ENCODE measurements at places on chromosomes 7 and 10. TPM values are rescaled to one million over a fixed set of nuclear protein-coding genes. Genes with fewer than 3 reads are reported as not detected.

DNA sequence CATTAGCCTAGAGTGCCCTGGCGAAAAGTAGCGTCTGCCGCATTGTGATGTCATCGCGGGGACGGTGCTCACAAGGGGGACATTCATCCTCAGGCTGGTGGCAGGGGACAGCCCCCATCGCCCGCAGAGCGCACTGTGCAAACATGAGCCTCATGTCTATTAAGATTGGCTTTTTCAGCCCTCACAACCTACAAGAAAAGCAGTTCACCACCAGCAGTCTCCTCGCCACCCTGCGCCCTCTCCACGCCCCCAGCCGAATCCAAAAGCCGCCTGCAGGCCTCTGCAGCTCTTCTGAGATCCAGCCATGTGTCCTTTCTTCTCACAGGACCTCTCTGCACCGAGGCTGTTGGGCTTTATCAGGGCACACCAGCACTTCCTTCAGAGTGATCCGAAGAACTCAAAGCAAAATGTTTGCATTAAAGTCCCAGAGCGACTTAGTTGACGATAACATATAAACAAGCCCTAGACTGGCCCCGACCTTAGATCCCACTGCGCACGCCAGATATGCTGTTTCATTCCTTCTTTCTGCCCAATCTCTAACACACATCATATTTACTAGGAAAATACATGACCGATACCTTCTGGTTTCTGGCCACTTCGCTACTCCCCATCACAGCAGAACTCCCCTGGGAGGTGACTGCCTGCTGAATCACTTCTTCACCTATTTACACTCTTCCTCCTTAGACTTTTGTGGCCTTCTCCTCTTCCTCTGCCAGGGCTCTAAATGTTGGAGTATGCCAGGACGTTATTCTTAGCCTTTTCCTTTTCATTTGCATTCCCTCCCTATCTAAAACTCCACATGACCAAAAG is 206.0 kb upstream of the SH2B2 start:
- H3K27me3 ChIP-seq = no peaks in the 10 kb centered on the region
- no peak overlapping the region for H3K27ac ChIP-seq
- peaks cover 50% of the 10 kb centered on the region for H3K4me1 ChIP-seq
- H3K36me3 ChIP-seq = no peaks in the 10 kb centered on the region

DNA sequence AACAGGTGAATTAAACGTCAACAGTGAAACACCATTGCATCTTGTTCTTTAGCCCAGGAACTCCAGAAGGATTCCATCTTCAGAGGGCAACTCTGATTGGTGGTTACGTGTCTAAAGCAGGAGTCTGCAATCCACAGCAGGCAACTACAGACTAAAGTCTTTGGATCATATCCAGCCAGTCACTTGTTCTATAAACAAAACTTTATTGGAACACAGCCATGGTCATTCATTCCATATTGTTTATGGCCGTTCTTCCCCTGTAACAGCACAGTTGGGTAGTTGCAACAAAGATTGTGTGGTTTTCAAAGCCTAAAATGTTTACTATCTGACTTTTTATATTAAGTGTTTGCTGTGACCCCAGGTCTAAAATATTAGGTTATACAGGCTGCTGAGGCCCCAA is 94.7 kb upstream of the IMMP2L start:
- no peaks in the 10 kb centered on the region for H3K27me3 ChIP-seq
- H3K36me3 ChIP-seq = no peaks in the 10 kb centered on the region
- H3K4me3 ChIP-seq = no peak overlapping the region
- H3K4me1 ChIP-seq = no peaks in the 10 kb centered on the region
- no peak overlapping the region for H3K27ac ChIP-seq

GRCh38 chr7:86202833-86203232 is 440.9 kb upstream of the GRM3 start:
- H3K4me3 ChIP-seq = no peak overlapping the region
- no peaks in the 10 kb centered on the region for H3K27me3 ChIP-seq
- DNase-seq = no peak
- H3K36me3 ChIP-seq = no peaks in the 10 kb centered on the region
- no peak overlapping the region for H3K27ac ChIP-seq
- no peaks in the 10 kb centered on the region for H3K4me1 ChIP-seq

DNA sequence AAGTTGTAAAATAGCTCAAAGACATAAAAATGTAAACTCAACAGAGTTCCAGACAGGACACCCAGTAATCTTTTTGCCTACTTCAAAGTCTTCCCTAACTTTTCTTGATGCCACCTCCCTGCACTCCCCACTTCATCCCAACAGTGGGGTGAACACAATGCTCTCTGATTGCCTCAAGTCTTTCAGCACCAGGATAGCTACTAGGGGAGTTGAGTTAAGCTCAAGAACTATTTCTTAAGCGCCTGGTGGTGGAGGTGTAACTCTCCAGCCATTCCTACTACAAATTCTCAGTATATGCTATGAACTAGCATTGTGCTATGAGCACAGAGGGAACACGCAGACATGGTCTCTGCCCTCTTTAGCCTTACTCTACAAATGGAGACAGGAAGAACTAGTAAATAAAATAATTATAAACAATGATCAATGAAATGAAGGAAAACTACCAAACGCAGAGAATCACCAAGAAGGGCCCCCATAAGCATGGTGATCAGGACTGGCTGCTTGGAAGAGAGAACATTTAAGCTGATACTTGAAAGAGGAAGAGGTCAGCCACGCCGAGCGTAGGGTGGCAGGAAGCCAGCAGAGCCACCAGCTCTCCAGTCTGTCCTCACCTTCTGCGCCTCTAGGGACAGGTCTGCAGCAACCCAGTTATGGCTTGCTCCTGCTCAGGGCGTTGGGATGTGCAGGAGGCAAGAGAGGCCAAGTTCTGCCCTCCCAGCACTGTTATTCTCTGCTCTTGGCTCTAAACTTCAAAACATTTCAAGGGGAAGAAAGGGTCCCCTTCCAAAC is 16.7 kb upstream of the FRA10AC1 start:
- no peaks in the 10 kb centered on the region for H3K4me1 ChIP-seq
- no peak overlapping the region for H3K4me3 ChIP-seq
- no peaks in the 10 kb centered on the region for H3K27me3 ChIP-seq

DNA sequence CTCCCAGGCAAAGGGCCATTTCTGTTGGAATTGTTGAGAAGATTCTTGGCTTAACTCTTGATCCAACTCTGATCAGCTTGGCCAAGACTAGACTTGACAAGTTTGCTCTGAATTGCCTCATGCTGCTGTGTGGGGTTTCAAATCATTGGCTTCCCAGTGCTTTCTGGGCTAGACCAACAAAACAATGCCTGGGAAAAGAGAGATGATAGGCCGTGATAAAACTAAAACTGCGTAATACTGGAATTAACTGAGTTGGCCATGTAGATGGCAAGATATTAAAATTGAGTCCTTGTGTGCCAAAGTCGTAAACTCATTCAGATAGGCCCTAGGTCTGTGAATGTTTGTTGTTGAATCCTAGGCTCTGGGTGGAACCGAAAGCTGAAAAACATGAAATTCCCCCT is 222.6 kb downstream of the MGMT start:
- DNase-seq = no peak
- no peaks in the 10 kb centered on the region for H3K36me3 ChIP-seq
- H3K27me3 ChIP-seq = no peaks in the 10 kb centered on the region
- H3K4me3 ChIP-seq = no peak overlapping the region
- no peaks in the 10 kb centered on the region for H3K4me1 ChIP-seq

DNA sequence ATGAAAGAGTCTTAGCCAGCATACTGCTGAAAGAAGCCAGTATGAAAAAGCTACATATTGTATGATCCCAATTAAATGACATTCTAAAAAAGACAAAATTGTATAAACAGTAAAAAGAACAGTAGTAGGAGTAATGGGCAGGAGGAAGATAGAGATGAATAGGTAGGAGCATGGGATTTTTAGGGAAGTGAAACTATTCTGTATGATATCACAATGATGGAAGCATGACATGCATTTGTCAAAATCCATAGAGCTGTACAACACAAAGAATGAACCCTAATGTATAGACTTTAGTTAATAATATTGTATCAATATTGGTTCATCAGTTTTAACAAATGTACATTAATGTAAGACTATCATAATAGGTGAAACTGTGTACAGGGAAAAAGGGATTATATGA is 147.9 kb downstream of the IMMP2L start:
- H3K4me3 ChIP-seq = no peak overlapping the region
- no peaks in the 10 kb centered on the region for H3K36me3 ChIP-seq
- DNase-seq = no peak
- H3K27ac ChIP-seq = no peak overlapping the region
- H3K27me3 ChIP-seq = no peaks in the 10 kb centered on the region

- H3K27me3 ChIP-seq = no peaks in the 10 kb centered on the region
- DNase-seq = no peak
- H3K4me3 ChIP-seq = no peak overlapping the region
- peaks cover 19% of the 10 kb centered on the region for H3K4me1 ChIP-seq
- no peaks in the 10 kb centered on the region for H3K36me3 ChIP-seq
- H3K27ac ChIP-seq = no peak overlapping the region
These were observed 114.8 kb downstream of the FAM53B start for GRCh38 chr10:124629415-124629814.

DNA sequence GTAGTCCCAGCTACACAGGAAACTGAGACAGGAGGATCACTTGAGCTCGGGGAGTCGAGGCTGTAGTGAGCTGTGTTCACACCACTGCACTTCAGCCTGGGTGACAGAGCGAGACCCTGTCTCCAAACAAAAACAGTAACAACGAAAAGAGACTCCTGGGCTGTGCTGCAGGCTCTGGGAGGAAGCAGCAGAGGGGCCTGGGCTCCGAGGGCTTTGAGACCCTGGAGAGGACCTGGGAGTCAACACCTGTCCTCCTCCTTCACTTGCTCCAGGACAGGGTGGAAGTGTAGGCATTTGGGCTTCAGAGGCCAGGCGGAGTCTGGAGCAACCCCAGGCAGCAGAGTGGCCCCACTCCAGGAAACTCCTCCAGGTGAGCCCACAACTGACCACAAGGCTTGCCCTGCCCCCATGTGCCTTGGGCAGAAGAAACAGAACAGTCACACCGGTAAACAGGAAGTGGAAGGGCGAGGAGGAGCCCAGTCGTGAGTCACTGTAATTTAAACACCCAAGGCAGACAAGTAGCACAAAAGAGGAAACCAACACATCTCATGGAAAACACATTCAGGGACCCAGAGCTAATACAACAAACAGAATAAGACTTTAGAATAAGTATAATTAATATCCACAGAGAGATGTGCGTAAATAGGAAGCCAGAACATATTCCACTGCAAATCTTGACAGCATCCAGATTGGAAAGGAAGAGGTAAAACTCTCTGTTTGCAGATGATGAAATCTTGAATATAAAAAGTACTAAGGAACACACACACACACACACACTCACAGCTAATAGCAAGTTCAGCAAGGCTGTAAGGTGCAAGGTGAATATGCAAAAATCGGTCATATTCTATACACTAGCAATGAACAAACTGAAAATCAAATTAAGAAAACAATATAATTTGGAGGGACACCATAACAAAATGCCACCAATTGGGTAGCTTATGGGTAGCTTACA is 20.5 kb upstream of the RASGEF1A start:
- H3K4me1 ChIP-seq = peaks cover 20% of the 10 kb centered on the region
- peak; percentile 66 for DNase-seq
- H3K36me3 ChIP-seq = no peaks in the 10 kb centered on the region

- no peak overlapping the region for H3K4me3 ChIP-seq
- DNase-seq = no peak
- H3K36me3 ChIP-seq = no peaks in the 10 kb centered on the region
- no peaks in the 10 kb centered on the region for H3K27me3 ChIP-seq
- peaks cover 7% of the 10 kb centered on the region for H3K4me1 ChIP-seq
These were observed 26.1 kb downstream of the HACD1 start for GRCh38 chr10:17590969-17591645.

- no peaks in the 10 kb centered on the region for H3K36me3 ChIP-seq
- H3K4me3 ChIP-seq = peak overlapping the region; percentile 91
- no peaks in the 10 kb centered on the region for H3K27me3 ChIP-seq
- peaks cover 8% of the 10 kb centered on the region for H3K4me1 ChIP-seq
These were observed 1.6 kb downstream of the KLHDC10 start for GRCh38 chr7:130071701-130072622.

- H3K27ac ChIP-seq = no peak overlapping the region
- no peak overlapping the region for H3K4me3 ChIP-seq
- H3K36me3 ChIP-seq = no peaks in the 10 kb centered on the region
- H3K4me1 ChIP-seq = no peaks in the 10 kb centered on the region
- no peaks in the 10 kb centered on the region for H3K27me3 ChIP-seq
- DNase-seq = no peak
These were observed 23.6 kb downstream of the CFAP46 start for GRCh38 chr10:132918617-132919373.

- H3K27me3 ChIP-seq = no peaks in the 10 kb centered on the region
- no peaks in the 10 kb centered on the region for H3K36me3 ChIP-seq
- H3K4me1 ChIP-seq = peaks cover 56% of the 10 kb centered on the region
These were observed 59.3 kb upstream of the IGFBP3 start for GRCh38 chr7:45980181-45980905.

- no peak overlapping the region for H3K27ac ChIP-seq
- no peaks in the 10 kb centered on the region for H3K27me3 ChIP-seq
- no peaks in the 10 kb centered on the region for H3K36me3 ChIP-seq
- H3K4me3 ChIP-seq = no peak overlapping the region
These were observed 119.6 kb downstream of the KLF6 start for GRCh38 chr10:3665316-3665908.

DNA sequence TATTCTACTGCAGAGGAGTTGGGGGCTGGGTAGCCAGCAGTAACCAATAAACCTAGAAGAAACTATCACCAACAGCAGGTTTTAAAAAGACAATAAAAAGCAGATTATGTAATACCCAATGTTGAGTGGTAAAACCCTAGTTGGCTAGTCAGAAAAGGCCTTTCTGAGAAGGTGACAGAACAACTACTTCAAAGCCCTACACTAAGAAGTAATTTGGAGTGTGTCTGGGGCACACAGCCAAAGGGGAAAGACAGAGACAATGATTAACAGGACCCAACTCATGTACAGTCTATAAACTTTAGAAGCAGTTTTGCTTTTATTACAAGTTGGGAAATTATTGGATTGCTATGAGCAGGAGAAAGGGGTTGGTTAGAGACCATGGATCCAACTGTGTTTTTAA is 77.2 kb upstream of the TMEM106B start:
- DNase-seq = no peak
- H3K27me3 ChIP-seq = no peaks in the 10 kb centered on the region
- H3K36me3 ChIP-seq = no peaks in the 10 kb centered on the region

DNA sequence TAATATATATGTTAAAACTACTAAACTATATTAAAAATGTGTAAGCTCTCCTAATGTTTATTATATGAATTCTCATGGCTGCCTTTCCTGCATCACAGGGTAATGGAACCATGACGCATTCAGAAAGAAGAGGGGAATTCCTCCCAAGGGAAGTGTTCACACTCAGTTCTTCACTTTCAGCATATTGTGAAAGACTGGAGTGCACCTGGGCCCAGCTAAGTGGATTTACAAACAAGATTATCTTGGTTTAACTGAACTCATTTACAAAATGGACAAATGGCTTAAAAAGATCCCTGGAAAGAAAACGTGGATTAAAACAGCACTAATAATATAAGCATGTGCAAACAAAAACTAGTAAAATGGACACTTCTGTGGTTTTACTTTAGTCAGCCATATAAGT is 149.8 kb downstream of the DOCK4 start:
- H3K4me3 ChIP-seq = no peak overlapping the region
- H3K36me3 ChIP-seq = no peaks in the 10 kb centered on the region
- no peaks in the 10 kb centered on the region for H3K27me3 ChIP-seq
- no peak for DNase-seq
- no peaks in the 10 kb centered on the region for H3K4me1 ChIP-seq

The NEUROG3 gene
- total RNA-seq = not detected

The ICA1 gene
- total RNA-seq = 16.4 TPM

The SRRT gene
- 252 TPM for total RNA-seq

The PRR15 gene
- total RNA-seq = 2.9 TPM

The TAS2R4 gene
- 1.2 TPM for total RNA-seq

The CALML5 gene
- not detected for total RNA-seq

The EBLN1 gene
- total RNA-seq = not detected

The C10orf62 gene
- 0.32 TPM for total RNA-seq

The PROSER2 gene
- total RNA-seq = 46.2 TPM
